ENCODE measurements at places on chromosomes 5 and 9.

GRCh38 chr9:96858018-96858573 is 3.8 kb upstream of the ZNF782 start:
- no peak for DNase-seq

- DNase-seq, result no peak
Measured at GRCh38 chr5:29085142-29085541, 2046.8 kb upstream of the CDH9 start.

GRCh38 chr5:89989776-89990175 is 419.8 kb downstream of the CETN3 start:
- DNase-seq, result no peak

- no peak for DNase-seq
Measured at GRCh38 chr5:16914108-16914435, 22.0 kb downstream of the MYO10 start.

DNA sequence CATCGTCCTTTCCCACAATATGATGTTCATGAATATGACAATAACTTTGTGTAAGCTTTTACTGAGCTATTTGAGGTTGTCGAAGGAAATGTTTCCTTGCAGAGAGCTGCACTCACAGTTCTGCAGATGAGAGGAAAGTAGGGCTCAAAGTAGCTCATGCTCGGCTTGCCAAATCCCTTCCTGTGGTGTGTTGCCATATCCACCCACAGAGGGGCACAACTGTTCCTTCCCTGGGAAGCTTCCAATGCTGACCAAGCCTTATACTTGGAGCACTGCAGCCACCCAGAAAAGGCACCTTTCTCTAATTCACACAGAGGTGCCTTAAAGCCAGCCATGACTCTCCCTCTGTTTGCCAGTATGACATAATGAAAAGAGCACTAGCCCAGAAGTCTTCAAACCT is 390.3 kb downstream of the CAAP1 start:
- no peak for DNase-seq

DNA sequence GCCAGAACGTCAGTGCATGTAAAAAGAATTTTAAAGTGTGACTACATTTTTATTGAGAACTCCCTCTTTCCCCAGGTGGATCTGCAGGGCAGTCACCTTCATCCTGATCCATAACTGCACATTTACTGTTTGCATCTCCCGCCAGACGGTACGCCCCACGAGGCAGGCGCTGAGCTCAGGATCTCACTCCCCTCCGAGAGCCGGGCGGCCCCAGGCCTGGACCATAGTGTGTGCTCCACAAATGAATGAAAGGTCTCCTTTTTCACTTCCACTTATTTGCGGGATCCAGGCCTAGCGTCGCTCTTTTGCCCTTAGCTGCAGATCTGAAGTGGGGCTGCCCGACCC is 378 bp downstream of the DROSHA start:
- no peak for DNase-seq

DNA sequence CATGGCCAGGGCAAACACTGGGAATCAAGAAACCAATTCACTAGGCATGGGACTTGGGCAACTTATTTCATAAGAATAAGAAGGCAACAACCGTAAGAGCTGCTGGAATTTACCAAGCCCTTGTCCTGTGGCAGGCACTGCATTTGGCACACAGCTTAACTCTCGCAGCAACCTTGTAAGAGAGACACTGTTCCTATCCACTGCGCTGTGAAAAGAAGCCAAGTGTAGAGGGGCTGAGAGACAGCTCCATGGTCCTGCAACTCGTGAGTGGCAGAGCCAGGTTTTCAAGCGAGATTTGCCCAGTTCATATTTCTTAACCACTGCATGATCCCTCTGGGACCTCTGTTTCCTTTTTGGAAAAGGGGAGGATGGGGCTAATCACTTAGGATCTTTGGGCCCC is 129.3 kb upstream of the STC2 start:
- DNase-seq, result no peak

DNA sequence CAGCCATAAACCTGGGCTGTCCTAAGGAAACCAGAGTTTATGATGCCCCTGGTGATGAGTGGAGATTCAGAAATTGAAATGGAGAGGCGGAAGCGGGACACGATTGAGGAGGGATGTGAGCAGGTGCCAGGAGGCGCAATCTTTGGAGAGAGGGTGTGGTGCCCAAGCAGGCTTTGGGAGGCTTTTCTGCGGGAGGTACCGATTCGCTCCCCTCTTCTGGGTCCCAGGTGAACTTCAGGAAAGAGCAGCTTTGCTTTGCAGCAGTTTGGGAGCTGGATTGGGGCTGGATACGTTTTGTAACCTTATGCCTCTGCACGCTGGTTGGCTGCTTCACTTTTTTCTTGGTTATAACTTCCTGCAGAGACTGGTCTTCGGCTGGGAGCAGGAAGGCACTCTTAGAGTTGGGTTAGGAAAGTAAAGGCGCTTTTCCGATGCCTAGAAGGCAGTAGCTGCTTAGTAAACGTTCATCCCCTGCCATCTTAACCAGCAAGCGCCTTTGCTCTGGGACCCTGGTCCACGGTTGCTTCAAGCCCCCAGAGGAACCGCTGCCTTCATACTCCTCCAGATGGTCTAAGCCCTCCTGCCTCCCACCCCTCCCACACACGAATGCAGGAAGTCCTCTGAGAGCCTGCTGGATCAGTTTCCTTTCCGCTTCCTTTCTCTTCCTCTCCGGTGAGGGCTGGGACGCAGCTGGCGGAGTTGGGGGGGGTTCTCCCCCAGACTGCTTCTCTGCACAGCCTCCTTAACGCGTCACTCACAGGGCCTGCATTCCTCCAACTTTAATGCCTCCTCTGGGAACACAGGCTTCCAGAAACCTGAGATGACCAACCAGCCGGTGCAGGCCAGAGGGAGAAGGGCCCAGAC is 15.2 kb upstream of the NEK6 start:
- no peak for DNase-seq

GRCh38 chr5:83172655-83173054 is 95.3 kb downstream of the XRCC4 start:
- no peak for DNase-seq

GRCh38 chr5:56561-57290 is 35.2 kb upstream of the PLEKHG4B start:
- no peak for DNase-seq

DNA sequence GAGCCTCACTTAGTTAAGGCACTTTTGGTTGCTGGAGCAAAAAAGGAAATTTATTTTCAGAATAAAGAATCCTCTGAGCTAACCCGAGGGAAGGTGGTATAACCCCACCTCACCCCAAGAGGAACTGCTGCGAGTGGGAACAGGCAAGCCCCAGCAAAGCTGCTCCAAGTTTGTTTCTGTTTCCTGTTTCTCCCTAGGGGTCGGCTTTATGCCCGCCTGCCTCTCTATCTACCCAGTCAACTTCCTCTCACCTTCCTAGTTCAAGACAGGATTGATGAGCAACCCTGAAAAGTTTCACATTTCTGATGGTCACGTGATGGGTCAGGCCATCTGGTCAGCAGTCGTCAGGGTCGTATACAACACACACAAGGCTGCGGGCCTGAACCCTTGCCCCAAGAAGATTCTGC is 31.1 kb downstream of the TRIO start:
- no peak for DNase-seq

DNA sequence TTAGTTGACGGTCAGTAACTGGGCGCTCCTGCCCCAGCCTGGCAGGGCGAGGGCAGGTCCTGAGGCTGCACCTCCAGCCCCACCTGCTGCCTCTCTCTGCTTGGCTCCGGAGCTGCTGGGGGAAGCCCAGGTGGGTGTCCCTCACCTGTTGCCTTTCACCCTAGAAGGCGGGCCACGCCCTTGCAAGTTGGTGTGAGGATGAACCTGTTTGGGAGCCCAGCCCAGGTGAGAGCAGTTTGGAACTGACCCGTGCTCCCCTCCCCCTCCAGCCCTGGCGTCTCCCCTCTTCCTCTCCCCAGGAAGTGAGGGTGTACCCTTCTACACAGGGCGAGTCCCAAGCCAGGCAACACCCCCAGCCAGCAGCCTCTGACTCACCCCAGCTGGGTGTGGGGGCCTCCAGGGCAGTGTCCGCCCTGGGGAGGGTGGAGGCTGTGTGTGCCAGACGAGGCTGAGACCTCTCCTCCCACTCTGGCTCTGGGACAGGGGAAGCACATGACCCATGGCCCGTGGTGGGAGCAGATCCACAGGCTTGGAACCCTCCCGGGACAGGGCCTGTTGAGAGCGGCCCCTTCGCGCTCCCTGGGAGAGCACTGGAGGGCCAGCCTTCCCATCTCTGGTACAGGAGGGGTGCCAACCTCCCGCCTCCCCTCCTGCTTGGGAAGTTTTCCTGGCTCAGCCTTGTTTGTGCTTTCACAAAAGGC is 10.4 kb downstream of the LRRC8A start:
- no peak for DNase-seq
